H54 (cell line): ENCODE measurements at places on chromosomes 6 and 20.

DNA sequence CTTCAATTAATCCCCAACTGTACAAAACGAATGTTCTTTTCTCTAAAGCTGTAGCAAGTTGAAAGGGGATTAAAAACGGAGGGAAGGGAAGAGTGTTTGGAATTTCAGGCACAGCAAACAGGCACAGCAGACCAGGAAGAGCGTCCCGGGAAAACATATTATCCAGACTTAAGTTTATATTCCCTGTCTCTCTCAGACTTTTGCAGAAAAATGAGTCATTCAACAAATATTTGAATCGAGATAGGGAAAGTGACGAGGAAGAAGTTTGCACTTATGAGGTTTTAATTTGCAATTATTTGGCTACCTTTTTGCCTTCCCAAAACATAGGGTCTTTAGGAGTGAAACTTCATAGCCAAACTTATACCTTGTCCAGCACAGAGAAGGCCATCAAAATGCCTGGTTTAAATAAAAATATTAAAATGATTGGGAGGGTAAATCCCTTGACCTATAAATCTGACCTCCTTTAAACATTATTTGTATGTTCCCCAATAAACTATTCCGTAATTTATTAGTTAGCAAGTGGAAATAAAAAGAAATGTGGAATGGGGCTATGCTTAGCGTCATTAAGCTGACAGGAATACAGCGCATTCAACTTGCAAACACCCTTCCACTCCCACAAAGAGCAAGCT is 16.0 kb downstream of the HFE start:
- DNase-seq = no peak

DNA sequence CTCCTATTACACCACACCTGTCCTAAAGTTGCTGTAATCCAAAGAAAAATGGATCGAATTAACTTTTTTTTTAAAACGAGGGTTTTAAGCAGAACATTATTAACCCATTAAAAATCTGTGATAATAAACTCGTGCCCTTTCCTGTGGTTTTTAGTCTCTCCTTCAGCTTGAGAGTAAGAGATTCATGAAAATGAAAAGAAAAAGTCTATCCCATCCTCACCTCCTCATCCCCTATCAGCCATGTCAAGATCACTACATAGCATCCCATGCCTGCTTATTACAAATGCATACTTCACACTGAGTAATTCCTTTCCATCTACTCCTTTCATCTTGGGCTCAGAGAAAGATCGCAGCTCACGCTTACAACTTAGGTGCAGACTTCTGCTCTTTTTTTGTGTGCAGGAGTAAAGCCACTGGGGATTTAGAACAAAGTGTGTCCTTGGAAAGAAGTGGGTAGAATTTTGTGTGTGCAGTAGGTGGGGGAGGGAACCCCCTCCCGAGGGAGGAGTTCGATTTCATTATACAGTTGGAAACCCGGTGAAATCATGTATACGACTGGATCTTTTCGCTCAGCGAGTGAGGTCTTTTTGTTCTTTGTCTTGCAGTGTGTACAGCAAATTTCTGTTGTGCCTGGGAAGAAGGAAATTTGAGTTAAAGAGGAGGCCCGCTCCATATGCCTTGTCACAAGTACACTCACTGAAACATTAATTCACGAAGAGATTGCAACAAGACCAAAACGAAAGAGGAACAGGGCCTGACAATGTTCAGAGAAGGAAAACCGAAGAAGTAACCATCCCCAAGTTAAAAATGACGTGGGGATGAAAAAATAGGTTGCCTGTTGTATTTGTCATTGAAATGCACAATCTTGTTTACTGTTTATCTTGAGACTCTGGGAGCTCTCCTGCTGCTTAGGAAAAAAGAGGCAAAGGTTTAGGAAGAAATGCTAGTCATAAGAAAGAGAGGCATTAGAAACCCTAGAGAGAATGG is 146.5 kb upstream of the ZNF217 start:
- no peak for DNase-seq

GRCh38 chr20:13024596-13024995 is 15.8 kb downstream of the SPTLC3 start:
- no peak for DNase-seq

DNA sequence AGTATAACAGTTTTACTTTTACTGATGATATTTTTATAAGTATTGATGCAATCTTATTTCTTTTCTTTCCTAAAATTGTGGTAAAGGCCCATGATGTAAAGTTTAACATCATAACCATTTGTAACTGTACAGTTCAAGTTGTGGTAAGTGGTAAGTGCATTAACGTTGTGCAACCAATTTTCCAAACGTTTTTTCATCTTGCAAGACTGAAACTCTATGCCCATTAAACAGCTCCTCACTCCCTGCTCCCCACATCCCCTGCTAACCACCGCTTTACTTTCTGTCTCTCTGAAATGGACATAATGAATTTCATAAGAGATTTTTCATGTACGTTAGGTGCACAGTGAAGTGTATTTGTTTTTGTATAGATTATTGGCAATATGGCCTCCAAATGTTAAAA is 106.0 kb downstream of the PACRG start:
- no peak for DNase-seq

GRCh38 chr6:39301606-39302005 is 12.6 kb downstream of the KCNK17 start:
- DNase-seq = peak; percentile 41

GRCh38 chr6:158031381-158032353 is 50.0 kb downstream of the SYNJ2 start:
- peak; percentile 64 for DNase-seq

GRCh38 chr6:149045404-149045803 is 272.1 kb upstream of the TAB2 start:
- no peak for DNase-seq
